NCI-H460 (cell line): ENCODE measurements at places on chromosomes 11 and 22.

DNA sequence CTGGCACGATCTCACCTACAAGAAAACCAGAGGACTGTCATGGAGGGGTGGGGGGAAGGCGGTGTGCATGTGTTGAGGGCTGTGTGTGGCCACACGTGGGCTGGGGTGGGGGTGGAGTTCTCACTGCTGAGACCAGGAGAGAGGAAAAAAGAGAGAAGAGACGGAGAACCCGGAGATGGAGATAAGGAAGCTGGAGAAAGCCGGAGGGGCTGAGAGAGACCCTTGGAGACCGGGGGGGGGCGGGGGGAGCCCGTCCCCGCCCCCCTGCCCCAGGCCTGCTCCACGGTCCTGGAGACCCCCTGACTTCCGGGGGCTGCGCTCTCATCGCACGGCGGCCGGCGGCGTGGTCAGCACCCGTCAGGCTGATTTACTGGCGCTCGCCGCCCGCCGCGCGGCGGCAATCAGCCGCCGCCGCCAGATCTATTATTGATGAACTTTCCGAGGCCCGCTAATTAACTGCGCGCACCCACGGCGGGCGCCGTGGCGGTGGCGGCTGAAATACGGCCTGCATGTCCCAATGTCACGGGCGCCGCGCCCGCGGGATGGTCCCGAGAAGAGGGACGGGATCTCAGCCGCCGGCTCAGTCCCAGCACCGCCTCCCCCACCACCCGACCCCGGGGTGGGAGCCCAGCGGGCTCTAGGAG is 187.4 kb downstream of the MN1 start:
- DNase-seq = no peak

DNA sequence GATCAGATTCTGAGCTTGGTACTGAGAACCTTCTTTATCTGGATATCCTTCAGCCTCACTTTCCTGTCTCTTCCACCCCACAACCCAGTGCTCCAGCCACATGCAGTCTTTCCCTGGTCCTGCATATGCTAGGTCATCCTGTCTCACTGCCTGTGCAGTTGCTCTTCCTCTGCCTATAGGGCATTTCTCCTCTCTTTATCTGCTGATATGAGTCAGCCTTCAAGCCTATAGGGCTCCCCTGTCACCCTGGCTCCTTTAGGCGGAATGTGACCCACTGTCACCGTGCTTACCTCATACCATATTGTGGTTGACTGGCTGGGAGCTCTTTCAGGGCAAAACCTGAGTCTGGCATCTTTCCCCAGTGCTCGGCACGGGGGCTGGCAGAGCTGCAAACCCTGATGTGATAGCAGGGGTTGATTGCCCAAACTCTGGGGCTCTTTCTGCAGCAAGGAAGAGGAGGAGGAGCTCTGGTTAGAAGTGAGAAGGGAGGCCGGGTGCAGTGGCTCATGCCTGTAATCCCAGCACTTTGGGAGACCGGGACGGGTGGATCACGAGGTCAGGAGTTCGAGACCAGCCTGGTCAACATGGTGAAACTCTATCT is 26.3 kb downstream of the MEI1 start:
- DNase-seq = no peak

- no peak for DNase-seq
These were observed 3.9 kb downstream of the TSPAN4 start for GRCh38 chr11:846496-847098.

- peak; percentile 54 for DNase-seq
These were observed 9.8 kb upstream of the FAM111B start for GRCh38 chr11:59097113-59097708.

GRCh38 chr11:344836-345578 is 24.3 kb upstream of the B4GALNT4 start:
- DNase-seq = no peak

- DNase-seq = no peak
These were observed 5.3 kb downstream of the RNH1 start for GRCh38 chr11:501683-502287.

DNA sequence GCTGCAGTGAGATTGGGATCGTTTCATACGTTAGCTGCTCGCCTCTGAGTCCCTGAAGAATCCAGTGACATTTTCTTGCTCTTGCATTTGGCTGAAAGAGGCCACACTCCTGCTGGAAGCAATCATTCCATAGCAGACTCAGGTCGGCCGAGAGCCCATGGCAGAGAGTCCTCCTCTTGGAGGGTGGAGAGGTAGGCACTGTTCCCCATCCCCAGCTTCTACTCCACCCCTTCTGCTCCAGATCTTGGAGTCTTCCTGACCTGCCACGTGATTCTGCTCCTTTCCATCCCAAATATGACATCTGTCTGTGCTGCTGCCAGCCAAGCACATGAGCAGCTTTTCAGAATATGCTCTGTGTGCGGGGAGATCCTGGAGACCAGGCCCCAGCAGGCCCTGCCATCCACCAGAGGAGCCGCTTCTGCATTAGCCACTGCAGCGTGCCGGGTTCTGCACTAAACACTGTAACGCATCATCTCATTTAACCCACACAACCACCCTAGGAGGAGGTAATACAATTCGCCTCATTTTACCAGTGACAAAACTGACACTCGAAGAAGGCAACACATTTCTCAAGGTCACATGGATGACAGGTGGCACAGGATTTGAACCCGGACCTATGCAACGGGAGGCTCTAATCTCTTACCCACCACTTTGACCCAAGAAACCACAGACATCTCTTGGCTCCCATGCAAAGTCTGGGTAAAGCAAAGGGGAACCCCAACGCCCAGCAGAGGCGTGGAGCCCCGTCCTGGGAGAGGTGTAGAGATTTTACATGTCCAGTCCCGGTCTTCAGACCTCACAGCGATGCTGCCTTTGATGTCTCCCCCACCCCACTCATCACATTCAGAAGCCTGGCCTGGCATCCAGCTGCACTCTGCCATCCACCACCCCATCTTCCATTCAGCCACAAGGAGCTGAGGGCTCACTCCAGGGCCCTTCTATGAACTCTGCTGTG is 78.8 kb downstream of the FEZ1 start:
- DNase-seq = no peak

- DNase-seq = no peak
These were observed 57.0 kb downstream of the GDPD4 start for GRCh38 chr11:77244277-77245027.

GRCh38 chr11:47406896-47407745 is 1.3 kb upstream of the SLC39A13 start:
- no peak for DNase-seq

DNA sequence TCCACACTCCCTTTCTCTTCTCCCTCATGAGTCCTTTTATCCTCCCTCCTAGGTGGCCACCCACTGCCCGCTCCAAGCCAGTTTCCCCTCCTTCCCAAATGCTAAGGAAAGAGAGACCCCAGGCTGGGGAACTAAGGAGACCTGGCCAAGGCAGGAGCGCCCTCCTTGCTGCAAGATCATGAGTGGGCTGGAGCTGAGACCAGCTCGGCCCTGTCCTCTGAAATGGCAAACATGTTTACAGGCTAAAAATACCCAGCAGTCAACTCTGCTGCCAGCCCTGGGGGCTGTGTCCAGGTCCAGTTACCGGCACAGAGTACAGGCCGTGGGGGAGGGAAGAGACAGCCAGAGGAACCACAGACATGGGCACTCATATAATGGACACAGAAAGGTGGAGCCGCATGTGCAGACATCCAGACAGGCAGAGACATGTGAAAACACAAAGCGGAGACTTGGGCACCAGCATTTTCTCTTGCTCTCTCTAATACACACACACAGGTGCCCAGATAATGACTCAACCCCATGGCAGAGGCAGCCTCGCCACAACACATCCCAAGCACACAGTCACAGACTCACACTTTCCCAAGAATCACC is 1.2 kb upstream of the AHNAK start:
- no peak for DNase-seq

DNA sequence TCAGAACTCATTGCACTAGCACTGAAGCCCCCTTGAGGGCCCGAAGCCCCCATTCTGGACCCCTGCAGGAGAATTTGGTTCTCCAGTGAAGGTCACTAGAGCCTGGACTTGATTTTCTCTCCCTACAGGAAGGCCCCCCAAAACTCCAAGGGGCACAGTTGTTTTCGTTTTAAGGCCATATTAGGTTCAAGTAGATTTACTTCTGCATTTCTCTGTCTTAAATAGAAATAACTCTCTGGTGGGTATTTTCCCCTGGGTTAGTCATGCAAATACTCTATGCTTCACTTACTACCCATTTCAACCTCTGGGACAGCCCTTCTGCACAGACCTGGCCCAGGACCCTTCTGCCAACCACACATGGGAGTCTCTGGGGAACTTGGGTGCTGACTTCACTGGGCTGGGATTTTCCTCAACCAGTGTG is 41.6 kb downstream of the WEE1 start:
- DNase-seq = no peak

DNA sequence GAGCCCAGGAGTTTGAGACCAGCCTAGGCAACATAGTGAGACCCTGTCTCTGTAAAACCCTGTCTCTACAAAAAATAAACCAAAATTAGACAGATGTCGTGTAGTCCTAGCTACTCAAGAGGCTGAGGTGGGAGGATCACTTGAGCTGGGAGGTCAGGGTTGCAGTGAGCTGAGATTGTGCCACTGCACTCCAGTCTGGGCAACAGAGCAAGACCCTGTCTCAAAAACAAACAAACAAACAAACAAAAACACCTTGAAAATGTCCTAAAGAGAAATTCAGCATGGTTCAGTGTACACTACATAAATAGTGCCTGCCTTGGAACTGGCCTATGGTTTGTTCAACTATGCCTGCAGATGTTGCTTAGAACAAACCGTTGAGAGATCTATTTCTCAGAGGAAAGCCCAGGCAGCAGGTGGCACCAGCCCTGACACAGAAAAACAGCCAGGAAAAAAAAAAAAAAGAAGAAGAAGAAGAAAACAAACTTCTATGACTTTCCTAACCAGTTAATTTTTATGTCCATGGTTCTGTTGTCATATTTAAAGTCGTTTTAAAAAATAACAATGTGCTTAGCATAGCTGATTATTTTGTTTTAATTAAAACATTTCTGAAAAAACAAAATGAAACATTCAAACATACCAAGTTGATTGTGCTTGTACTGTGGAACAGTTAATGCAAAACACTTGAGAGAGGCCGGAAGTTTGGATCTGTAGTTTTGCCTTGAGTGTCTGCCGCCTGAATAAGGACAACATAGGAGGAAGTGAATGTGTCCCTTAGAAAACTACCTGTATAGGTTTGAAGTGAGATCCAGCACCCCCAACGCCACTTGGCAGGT is 5.4 kb downstream of the KREMEN1 start:
- no peak for DNase-seq

GRCh38 chr11:94746721-94747120 is 21.4 kb upstream of the AMOTL1 start:
- DNase-seq = peak; percentile 69

DNA sequence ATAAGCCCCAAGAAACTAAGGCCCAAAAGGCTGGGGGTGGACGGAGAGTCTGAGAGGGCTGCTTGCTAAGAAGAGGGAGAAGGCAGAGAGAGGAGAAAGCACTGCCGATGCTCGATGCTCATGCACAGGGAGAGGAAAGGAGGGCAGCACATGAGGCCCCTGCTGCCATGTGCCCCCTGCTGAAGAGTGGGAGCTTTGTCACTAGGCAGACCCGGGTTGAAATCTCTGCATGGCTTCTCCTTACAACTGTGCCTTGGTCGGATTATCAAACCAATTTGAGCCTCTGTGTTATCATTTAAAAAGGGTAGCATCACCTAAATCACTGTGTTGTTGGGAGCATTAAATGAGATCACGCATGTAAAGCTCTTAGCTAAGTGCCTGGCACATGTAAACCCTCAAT is 330.5 kb downstream of the NXPE2 start:
- DNase-seq = no peak

DNA sequence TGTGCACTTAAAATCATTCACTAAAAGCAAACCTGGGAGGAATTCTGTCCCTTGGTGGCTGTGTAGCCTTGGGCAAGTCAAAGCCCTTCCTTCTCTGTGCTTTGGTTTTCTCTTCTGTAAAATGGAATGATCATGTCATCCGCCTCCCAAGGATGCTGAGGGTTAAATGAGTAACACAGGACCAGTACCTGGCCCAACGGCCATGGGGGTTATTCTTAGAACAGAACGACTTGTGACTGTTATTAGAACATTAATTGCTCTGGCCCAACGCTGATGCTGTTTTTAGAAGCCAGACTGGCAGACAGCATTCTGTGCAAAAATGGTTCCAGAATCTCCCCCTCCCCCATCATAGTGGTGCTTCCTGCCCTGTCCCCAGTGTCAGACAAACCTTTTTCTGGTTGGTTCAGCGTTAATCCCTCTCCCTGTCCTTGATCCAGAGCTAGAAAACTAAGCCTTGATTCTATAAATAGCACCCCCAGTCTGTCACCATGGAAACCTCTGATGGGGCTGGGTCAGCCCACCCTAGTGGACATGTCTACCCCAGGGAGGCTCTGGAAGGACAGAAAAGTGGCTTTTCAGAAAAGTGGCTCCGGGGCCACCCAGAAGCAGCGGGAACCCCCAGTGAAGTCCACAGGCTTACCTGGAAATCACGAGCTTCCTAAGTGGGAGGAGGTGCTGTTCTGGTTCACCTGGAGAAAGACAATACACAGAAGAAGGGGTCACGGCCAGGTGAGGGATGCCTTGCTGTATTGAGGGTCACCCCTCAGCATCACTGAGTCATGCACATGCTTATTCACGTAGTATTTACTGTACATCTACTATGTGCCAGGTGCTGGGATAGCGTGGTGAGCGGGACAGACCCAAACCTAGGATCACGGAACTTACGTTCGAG is 15.5 kb upstream of the TFIP11 start:
- DNase-seq = no peak
